ENCODE measurements at places on chromosomes 7 and 10.
A peak's percentile ranks its signal among the peaks of the same experiment; 100 is the strongest.

- DNase-seq = no peak
Measured at GRCh38 chr10:99172128-99172738, 63.4 kb downstream of the HPSE2 start.

GRCh38 chr10:114207349-114207748 is 28.2 kb downstream of the TDRD1 start:
- no peak for DNase-seq

- DNase-seq = no peak
Measured at GRCh38 chr10:93248583-93249227, 175.0 kb downstream of the CYP26A1 start.

- DNase-seq = no peak
Measured at GRCh38 chr10:81081887-81082620, 544.4 kb downstream of the SH2D4B start.

DNA sequence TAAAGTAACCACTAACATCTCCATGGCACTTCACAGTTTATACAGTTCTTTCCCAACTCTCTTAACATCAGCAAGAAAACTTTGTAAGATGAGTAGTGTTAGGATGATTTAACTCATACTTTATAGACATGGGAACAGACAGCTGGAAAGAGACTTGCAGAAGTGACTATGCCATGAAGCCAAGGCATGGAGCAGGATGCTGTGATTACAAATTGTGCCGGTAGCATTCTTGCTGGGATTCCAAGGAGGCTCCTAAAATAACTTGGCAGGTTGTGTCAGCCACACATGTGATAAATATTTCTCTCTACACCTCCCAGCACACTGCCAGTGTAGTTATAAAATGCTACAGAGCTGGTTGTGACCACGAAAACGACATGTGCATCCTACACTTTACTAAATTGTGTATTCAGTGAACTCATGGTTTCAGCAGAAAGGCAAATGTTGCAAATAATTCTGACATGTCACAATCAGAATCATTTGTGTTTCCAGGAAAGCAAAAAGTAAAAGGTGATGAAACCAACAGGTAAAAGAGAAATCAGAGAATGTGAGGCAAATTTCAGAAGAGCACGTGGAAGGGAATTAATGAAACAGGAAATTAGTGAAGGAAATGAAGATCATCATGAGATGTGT is 5.6 kb upstream of the CYP3A4 start:
- DNase-seq = no peak

DNA sequence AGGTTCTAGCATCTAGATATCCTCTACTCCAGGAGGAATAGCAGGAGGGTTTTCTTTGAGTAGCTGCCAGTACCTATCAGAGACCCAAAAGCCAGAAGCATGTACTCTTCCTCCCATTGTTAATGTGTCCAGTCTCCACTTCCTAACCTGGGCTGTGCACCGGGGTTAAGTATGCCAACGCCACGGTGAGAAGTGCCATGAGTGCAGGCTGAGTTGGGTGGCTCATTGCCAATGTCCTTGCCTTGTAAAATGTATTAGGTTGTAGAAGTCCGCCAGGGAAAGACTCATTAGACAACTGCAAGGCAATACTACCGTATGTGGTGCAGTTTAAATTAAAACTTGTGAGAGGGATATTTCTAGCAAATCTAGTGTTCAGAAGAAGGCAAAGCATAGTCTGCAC is 55.0 kb upstream of the PRR15 start:
- DNase-seq = no peak

- DNase-seq = no peak
Measured at GRCh38 chr10:5461203-5461588, 38.2 kb downstream of the CALML5 start.

- no peak for DNase-seq
Measured at GRCh38 chr10:78363190-78363589, 329.5 kb downstream of the RPS24 start.

DNA sequence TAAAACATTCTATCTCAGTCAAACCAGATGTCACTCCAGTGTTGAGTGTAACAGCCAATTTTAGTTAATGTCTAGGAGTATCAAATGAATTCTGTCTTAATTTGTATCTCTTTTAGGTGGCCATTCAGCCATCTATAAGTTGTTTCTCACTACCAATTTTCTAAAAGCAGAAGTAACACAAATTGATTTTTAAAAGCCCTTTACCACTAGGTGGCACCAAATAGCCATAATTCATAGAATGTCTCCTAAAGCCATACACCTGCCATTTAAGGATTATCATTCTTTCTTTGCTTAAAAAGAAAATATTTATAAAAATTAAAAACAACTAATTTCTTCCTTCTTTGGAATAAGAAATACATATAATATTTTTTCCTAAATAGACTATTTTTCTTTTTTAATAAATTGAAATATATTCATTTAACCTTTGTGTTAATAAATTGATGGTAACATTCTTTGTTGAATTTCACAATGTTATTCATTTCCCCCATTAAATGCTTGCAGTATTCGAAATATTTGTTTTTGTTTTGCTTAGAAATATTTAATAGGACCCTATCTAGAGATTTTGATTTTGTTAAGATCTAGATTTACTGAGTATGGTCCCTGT is 107.8 kb upstream of the PPP1R3A start:
- DNase-seq = peak; percentile 53

DNA sequence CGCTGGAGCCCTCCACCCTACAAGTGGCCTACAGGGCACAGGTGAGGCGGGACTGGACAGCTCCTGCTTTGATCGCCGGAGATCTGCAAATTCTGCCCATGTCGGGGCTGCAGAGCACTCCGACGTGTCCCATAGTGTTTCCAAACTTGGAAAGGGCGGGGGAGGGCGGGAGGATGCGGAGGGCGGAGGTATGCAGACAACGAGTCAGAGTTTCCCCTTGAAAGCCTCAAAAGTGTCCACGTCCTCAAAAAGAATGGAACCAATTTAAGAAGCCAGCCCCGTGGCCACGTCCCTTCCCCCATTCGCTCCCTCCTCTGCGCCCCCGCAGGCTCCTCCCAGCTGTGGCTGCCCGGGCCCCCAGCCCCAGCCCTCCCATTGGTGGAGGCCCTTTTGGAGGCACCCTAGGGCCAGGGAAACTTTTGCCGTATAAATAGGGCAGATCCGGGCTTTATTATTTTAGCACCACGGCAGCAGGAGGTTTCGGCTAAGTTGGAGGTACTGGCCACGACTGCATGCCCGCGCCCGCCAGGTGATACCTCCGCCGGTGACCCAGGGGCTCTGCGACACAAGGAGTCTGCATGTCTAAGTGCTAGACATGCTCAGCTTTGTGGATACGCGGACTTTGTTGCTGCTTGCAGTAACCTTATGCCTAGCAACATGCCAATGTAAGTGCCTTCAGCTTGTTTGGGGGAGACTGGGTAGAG is at the start of gene COL1A2:
Gene COL1A2 (plus strand): TSS at position 459 of the 704 bp plus-strand sequence. CDS start 137 bp downstream, at position 596.
- DNase-seq = no peak

DNA sequence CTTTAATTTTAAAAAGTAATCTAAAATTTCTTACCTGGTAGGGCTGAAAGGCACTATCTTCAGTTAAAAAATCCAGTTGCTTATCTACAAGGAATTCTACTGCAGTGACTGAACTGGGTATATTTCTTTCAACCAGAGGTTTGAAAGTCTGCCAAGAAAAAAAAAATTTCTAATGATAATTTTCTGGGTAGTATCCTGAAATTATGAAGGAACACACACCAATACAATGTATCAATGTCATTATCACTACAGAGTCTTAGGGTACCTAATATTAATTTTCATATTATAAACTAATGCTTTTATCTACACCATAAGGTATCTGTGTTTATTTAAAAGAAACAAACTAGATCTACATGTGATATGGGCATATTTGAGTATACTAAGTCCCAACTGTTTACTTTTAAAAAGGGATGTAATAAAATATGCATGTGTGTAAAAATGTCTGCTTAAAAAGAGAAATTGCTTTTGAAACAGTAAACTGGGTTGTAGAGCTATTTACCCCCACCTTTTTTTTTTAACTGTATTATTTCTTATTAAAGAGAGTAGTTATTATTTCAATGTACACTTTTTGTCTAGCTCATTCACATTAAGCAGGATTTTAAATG is 131.6 kb downstream of the NRBF2 start:
- DNase-seq = no peak
